ENCODE measurements at places on chromosomes 12 and 14.

DNA sequence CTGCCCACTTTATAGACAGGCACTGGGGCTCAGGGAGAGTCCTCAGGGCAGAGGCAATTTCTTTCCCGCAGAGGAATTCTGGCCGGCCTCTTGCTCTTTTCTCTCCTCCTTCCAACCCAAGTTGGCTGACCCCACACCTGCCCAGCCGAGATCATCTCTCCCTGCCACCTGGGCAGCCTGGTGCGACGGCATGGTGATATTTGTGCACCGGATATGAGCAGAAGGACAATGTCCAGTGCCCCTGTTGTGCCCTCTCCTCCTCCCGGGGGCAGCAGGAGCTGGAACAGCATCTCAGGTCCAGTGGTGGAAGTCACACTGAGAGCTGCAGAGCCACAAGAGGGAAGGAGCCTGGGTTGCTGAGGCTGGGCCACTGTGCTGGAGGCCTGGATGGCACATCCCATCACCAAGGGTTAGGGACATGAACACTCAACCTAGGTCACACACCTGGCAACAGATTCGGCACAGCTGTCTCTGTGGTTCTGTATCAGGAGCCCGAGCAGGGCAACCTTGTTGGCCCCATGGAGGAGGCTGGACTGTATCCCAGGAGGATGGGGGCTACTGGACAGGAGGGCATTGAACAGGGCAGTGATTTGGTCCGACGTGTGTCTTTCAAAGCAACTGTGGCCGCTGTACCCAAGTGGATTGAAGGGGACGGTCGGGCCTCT, 57.7 kb upstream of the DIO3 start:
- no peak overlapping the region for H3K27ac ChIP-seq
- peak; percentile 10 for DNase-seq
- H3K27me3 ChIP-seq: no peaks in the 10 kb centered on the region
- H3K4me1 ChIP-seq: no peaks in the 10 kb centered on the region
- no peak overlapping the region for H3K4me3 ChIP-seq

DNA sequence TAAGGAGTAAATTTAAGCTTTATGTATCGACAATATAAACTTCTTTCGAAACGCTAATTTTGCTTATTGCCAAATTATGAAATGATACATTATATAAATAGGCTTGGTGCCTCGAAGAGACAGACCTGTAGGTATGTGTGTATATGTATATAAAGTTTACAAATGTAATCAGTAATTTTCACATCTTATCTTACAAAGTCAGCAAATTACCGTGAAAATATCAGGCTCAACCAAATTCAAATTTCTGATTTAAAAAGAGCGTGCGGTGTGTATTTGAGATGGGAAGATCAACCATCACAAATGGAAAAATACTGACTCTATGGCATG, 605 bp downstream of the ZCRB1 start:
- no peaks in the 10 kb centered on the region for H3K36me3 ChIP-seq
- H3K4me3 ChIP-seq: peak overlapping the region; percentile 70
- DNase-seq: no peak
- H3K27me3 ChIP-seq: no peaks in the 10 kb centered on the region
- peak overlapping the region; percentile 92 for H3K27ac ChIP-seq

DNA sequence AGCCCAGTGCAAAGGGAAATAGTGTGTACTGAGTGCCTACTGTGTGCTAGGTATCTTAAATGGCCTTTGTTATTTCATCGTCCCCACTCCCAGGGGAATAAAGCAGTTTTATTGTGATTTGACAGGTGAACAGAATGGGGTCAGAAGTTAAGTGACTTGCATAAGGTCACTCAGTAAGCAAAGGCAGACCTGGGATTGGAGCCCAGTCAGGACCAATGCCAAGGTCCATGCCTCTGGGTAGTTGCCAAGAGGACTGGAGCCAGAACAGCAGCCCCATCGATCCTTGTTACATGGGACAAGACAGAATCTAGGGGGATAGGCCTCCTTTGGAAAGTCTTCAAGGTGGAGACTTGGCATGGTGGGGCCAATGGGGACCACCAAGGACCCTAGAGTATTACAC, 227.4 kb upstream of the PWP1 start:
- no peak overlapping the region for H3K4me3 ChIP-seq
- no peak for DNase-seq
- H3K4me1 ChIP-seq: no peaks in the 10 kb centered on the region
- H3K27me3 ChIP-seq: no peaks in the 10 kb centered on the region

DNA sequence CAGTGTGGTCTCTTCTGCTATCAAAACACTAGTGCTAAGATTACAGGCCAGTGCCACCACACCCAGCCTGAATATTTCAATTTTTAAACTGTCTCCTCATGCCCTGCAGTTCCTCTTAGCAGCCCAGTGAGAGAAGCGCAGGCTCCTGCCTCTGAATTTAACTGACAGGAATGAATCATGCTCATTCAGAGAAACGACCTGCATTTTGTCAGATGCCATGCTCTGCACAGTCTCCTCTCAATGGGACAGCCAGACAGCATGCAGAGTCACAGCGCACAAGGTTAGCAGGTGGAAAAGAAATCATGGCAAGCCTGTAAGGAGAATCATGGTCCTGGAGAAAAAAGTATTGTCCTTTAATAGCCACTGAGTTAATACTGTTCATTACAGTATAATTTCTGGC, 691.0 kb upstream of the SEL1L start:
- no peaks in the 10 kb centered on the region for H3K36me3 ChIP-seq
- no peak overlapping the region for H3K4me3 ChIP-seq
- no peak overlapping the region for H3K27ac ChIP-seq
- no peak for DNase-seq
- H3K27me3 ChIP-seq: no peaks in the 10 kb centered on the region
- H3K4me1 ChIP-seq: no peaks in the 10 kb centered on the region

Data from tibial nerve (tissue), 4 donors.